ENCODE measurements at places on chromosomes 3 and 15.

DNA sequence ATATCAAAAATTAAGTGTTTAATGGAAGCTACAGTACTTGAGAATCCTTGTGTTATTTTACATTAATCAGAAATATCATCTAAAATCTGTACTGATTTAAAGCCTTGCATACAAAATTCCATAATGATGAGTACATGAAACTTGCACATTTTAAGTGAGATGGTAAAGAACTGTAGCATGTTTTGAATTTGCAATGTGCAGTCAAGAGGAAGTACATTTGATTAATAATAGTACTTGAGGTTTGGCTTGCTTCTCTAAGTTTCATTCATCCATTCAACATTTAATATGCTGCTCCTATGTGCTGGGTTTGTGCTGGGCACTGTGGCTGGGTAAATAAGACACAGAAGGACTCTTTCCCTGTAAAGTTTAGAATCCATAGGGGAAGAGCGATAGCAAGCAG is 332.3 kb downstream of the CNTN3 start:
- DNase-seq: no peak

DNA sequence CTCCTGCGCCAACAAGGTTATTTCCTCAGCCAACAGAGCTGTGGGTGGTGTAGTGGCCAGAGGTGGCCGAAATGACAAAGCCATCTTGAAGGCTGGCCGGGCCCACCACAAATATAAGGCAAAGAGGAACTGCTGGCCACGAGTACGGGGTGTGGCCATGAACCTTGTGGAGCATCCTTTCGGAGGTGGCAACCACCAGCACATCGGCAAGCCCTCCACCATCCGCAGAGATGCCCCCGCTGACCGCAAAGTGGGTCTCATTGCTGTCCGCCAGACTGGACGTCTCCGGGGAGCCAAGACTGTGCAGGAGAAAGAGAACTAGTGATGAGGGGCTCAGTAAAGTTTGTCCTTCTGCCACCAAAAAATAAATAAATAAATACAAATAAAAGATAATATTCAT is 481.4 kb upstream of the NAALADL2 start:
- no peak for DNase-seq

GRCh38 chr3:176401211-176401610 is 796.1 kb downstream of the TBL1XR1 start:
- no peak for DNase-seq

DNA sequence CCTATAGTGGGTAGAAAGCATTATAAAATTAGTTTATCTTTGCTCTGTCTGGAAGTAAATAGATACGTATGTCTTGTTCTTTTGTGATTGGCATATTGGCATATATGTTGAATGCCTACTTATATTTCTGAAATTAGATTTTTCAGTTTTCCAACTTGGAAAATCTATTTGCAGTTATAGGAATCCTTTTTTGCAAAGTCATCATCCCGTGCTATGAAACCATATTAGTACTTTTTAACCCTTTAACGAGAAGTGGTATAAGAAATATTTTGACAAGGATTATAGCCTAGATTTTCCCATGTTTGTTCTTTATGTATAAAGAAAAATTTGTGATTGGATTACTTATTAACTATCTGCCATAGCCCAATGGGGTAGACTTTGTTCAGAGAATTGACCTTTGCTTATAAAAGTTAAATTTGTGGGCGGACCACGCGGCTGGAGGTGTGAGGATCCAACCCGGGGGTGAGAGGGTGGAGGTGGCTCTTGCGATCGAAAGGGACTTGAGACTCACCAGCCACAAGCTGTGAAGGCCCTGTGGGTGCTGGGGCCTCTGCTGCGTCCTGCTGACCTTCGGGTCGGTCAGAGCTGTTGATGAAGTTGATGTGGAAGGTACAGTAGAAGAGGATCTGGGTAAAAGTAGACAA is 5.9 kb downstream of the LRRC28 start:
- no peak for DNase-seq

DNA sequence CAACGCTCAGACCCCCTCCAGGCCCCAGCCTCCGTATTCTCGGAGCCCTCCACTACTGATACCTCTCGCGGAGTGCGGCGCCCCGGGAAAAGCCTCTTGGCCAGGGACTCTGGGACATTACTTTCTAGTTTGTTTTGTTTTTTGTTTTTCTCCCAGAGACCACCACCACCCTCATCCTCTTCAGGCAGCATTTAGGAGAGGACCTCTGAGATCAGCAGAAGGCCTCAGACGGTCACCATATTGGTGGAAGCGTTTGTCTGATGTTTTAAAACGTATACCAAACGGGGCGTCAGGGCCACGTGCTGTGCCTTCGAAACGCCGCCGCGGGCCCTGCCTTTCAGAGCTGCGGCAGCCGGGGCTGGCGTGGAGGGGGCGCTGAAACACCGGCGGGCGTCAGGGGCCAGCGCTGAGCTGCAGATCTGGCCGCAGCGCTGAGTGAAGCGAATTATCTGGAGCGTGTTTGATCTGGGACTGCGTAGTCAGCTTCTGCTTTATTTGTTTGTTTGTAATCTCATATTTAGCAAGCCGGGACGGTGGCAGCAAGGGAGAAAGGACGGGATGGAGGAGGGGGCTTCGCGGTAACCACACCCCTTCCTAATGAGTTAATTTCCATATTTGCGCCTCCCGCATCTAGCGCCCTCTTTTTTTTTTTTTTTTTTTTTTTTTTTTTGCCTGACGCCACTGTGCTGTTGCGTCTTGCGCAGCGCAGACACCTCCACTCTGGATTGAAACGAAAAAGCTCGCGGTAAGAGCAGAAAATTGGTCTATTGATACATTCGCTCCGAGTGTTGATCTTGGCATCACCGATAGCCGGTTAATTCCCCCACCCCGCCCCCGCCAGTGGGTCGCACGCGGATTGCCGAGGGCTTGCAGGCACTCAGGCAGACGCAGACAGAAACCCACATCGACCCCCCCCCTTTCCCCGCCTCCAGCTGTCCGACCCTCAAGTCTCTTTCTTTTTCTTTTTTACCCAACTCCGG is 14.9 kb downstream of the SOX2 start:
- peak; percentile 96 for DNase-seq

DNA sequence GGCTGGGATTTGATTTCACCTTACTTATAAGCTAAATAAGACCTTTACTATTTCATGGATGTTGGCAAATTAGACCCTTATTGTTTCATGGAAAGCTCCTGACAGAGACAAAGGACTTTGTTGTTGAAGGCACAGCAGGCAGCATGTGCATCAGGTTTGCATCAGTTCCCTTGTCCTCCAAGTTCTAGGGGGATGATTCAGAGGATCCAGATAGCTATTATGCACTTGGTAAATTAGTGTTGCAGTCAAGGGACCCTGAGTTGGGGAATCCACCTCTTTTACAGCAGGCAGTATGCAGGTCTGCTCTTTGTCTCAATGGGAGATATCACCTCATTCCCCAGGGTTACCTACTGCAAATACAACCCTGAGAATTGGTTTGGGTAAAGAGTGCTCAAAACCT is 131.4 kb upstream of the IGSF10 start:
- no peak for DNase-seq
